ENCODE measurements at places on chromosomes 3 and 15.
A peak's percentile ranks its signal among the peaks of the same experiment; 100 is the strongest.

GRCh38 chr15:86193716-86194380 lies 114.2 kb downstream of the AGBL1 start:
- DNase-seq = no peak

DNA sequence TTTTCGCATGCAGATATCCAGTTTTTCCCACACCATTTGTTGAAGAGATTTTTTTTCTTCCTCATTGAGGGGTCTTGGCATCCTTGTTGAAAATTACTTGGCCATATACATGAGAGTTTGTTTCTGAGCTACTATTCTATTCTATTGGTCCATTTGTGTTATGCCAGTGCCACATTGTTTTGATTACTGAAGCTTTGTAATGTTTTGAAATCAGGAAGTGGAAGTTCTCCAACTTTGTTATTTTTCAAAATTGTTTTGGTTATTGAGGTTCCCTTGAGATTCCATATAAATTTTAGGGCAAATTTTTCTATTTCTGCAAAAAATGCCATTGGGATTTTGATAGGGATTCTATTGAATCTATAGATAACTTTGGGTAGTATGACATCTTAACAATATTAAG lies 130.3 kb upstream of the PFN2 start:
- DNase-seq = no peak

GRCh38 chr15:89504166-89504565 lies 7.8 kb upstream of the RHCG start:
- DNase-seq = no peak

- DNase-seq = peak; percentile 33
Observed at GRCh38 chr15:34753236-34753894, 1.4 kb downstream of the GJD2 start.

- no peak for DNase-seq
Observed at GRCh38 chr3:106826791-106827311, 550.4 kb upstream of the CCDC54 start.

GRCh38 chr3:88467191-88467590 lies 317.4 kb downstream of the C3orf38 start:
- no peak for DNase-seq

GRCh38 chr15:35168464-35168863 lies 83.4 kb upstream of the NANOGP8 start:
- peak; percentile 46 for DNase-seq

DNA sequence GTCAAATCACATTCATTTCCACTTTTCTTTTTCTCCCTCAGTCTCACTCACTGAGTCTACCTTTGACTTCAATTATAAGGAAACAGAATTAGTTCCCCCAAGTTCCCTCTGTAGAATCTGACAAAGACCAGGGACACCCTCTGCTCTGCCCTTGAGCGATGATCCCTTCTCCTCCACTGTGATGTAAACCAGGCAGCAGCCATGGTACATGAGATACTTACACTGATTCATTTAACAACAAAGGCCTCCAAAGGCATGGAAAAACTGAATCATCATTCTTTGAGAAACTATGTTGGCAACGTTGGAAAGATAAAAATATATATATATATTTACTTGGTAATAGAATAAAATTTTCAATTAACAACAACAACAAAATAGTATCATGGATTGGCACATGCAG lies 84.1 kb downstream of the P3H2 start:
- peak; percentile 52 for DNase-seq

DNA sequence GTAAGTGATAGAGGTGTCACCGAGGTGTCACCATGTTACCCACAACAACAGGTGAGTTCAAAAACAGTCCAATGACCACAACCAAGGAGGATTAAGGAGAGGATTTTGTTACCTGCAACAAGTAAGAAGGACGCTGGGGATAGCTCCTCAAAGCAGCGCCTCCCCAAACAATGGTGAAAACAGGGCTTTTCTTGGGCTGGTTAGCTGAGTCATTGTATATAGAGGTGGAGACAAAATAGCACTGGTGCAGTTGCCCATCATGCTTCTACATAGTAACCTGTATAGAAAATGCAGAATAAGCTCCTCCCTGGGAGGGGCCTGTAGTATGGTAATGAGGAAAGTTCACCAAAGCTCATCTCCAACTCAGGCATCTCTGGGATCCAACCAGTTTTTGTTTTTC lies 116.9 kb upstream of the EIF1B start:
- DNase-seq = no peak

DNA sequence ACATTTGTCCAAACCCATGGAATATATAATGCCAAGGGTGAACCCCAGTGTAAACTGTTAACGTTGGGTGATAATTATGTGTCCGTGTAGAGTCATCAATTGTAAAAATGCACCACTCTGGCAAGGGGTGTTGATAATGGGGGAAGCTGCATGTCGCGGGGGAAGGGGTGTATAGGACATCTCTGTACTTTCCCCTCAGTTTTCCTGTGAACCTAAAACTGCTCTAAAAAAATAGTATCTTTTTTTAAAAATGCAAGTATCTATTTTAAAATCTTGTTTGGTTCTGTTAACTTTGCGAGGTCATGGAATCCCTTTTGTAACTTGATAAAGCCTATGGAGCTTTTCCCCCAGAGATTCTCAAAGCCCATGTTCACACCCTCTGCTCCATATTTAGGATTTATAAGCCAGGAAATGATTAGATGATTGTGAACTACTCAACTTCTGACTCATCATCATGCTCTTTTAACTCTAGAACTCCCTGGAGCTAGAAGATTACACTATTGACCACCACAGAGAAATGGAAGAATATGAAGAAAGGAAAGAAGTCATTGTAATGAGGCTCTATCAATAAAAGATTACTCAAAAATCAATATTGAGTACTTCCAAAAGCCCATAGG lies 56.1 kb upstream of the C3orf49 start:
- DNase-seq = peak; percentile 50

DNA sequence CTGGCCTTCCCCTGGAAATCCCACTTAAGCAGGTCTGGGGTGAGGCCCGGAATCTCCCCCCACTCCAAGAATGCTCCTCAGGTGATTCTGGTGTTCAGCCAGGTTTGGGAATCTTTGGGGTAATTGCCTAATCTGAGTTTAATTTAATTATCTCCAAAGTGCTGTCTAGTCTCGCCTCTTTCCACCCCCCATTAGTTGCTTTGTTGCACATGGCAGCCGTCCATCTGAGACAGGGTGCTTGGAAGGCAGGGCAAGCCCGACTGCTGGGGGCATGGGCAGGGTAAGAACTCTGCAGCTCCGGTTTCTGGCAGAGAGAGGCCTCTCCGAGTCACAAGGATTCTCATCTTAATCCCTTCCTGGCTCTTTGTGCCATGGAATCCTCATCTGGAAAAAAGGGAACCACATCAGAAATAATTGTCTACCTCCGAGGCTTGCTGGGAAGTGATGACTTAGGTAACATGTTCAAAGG lies 15.0 kb downstream of the IL17RD start:
- no peak for DNase-seq

DNA sequence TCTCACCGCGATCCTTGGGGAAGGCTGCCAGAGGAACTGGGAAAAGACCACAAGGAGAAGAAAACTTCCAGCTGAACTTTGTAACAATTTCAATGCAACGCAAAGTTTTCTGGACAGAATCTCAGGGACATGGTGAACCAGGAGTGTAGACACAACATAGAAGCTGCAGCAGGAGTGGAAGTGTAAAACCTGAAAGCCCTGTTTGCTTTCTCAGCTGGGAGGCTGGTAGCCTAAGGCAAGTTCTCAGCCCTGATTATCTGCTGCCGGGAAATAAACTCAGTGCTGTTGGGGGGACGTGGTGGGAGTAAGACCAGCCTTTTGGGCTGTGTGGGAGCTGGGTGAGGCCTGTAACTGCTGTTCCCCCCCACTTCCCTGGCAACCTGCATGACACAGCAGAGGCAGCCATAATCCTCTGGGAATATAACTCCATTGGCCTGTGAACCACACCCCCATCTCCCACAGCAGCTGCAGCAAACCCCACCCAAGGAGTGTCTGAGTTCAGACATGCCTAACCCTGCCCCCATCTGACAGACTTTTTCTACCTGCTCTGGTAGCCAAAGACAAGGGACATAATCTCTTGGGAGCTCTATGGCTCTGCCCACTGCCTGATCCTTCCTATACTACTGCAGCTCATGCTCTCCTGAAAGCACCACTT lies 106.7 kb downstream of the ZNF621 start:
- no peak for DNase-seq
